ENCODE measurements at places on chromosomes 4 and X.

GRCh38 chr4:149183638-149184037, 632.0 kb downstream of the IQCM start:
- DNase-seq = no peak

GRCh38 chr4:61493470-61493869, 293.3 kb downstream of the ADGRL3 start:
- DNase-seq = no peak

DNA sequence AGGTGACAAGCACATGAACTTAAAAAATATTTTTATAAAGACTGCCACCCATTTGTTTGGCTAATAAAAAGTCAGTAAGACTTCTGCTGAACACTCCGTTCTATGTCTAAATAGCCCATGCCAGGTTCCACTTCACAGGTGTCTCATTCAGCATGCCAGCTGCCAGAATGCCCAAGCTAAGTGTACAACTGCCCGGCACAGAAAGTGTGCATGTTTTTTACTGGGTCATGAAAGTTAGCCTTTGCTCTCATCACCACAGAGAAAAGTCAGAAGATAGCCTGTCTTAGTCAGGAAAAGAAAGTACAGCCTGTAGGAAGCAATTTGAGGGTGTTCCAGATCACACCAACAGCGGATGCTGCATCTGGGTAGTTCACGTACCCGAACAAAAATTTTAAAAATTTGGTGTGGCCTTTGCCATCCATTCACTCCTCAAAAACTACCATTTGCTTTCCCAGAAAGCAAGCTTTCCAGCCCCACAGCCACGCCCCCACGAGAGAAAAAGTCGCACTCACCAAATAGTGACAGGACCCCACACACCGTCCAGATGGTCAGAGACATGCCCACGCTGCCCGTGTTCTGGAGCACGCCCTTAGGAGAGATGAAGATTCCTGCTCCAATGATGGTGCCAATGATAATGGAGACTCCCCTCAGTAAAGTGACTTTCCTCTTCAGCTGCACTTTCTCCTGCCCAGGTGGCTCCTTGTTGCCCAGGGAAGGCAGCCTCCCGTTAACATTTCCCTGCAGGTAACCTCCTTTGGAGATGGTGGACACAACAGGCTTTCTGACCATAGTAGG, 671 bp downstream of the SLC7A11 start:
- no peak for DNase-seq

- DNase-seq = no peak
Observed at GRCh38 chr4:138871555-138871875, 144.1 kb upstream of the NOCT start.

- DNase-seq = no peak
Observed at GRCh38 chr4:17112292-17112659, 213.8 kb upstream of the LDB2 start.

DNA sequence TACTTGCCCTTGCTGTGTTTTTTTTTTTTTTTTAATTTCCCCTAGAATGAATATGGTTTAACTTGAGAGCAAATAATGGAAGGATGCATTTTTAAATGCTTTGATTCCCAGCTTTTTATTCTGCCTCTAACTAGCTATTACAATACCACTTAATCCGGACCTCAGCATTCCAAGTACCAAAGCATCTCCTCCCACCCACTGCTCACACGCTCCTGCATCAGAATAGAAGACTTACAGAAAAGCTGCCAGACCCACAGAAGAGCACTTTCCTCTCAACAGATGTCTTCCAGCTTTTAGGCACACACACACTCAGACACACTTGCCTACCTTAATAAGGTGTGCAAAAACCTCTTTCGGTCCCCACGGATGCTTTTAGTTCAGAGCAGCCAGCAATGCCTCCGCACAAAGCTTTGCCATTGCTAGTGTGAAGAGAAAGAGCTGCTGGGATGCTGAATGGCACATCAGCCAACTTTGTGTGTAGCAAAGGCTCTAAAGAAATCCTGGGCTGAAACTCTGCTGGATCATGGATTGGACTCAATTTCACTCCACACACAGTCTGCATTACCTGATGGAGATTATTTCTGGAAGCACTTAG, 1056.2 kb downstream of the DMD start:
- DNase-seq = no peak

DNA sequence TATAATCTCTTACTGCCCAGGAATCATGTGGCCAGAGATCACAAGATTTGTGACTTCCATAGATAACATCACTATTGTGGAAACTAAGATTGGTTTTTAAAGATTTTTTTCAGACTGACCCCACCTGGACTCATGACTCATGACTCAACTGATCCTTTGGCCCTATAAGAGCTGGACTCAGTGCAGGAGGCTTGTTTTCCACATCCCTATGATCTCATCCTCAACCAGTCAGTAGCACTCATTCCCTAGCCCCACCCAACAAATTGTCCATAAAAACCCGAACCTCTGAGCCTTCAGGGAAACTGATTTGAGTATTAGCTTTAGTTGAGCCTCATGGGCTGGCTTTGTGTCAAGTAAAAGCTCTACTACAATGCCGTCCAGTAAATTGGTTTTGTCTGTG, 7.9 kb upstream of the NOCT start:
- no peak for DNase-seq

GRCh38 chr4:86096373-86096772, 263.5 kb downstream of the MAPK10 start:
- DNase-seq = no peak

DNA sequence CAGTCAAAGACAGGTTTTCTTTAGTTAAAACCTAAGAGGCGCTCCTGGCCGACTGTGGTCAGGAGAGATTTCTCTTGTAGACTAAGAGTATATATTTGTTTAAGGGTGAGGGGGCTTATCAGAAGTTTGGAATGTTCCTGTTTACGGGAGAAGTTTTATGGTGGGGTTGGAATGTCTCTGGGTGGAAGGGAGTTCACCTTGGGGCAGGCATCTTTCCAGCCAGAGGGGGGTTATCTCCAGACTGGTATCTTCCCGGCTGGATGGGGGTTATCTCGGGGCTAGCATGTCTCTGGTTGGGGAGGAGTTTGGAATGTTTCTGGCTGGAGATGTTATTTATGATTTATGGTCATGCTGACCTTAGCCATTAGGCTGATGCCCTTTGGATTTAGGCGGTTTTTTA, 116.0 kb downstream of the COX7B2 start:
- no peak for DNase-seq

DNA sequence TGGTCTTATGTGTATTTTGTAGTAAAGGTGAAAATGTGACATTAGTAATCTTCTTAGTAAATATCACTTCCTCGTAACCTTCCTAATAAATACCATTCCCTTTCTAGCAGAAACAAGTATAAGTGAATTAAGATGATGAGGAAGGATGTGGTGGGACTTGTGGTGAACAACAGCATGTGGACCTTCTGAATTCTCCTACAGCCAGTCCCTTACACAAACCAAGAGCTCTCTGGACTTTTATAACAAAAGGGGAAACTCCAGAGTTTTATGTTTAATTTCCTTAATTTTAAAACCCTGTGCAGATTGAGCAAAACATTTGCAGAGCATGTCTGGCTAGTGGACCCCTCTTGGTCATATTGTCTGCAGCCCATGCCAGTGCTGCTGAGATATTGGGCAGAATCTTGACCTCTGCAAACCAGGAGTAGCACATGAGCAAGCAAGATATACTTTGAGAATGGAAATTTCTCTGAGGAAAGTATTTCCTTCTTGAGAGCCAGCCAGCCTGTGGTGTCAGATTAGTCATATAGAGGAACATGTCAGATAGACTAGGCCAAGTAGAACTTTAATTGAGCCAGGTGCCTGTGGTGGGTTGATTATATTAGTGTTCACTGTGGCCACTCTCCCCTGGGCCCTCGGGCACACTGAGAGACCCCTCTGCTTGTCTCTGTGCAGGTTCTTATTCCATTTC, 328.2 kb downstream of the DKK2 start:
- no peak for DNase-seq

DNA sequence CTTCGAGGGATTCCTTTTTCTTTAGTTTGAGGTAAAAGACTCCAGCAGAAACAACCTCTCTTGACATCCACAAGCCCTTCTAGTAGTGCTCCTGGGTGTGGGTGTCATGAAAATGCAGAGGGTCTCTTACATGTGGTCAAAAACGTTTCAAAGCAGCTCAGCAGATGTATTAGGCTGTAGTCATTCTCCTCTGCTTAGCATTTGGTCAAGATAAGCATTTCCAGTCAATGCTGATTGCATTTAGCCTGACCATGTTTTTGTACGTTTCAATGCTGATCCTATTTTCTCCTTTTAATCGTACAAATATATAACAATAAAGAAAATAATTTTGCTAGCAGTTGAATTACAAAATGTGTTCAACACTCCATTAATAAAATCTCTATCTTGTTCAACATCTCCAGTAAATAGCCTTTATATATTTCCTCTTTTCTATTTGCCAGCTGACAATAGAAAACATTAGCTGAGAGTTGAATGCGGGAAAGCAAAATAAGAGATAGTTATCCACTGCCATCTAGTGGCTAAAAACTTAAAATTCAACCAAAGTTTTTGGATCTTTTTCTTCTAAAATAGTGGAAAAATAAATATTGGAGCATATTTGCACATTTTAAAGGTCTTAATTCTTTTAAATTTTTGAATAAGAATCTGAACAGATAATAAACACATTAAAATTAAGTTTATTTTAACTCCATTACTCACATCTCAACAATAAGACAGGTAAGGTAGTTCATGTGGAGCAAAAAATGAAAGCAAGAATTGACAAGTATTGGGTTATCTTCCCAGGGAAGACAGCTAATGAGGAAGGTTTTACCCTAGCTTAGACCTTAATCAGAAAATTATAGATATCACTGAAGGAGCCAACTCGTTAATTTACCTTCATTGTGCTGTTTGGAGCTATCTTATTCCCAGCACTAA, 15.2 kb upstream of the PACRGL start:
- DNase-seq = no peak

DNA sequence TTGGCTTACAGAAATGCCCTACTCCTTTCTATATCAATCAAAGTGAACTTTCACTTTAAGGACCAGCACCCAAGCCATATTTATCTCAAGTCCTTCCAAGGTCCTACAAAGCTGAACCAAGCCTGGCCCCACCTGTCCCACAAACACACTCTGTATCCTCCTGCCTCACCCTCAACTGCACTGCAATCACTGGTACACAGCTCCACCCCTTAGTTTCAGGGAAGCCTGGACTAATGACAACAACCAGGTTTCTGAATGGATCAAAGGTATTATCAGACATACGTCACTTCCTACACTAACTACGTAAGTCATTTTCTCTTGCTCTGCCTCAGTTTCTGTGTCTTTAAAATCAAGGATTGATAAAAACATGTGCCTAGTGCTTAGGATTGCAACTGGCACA, 205.6 kb upstream of the HS3ST1 start:
- DNase-seq = no peak

- DNase-seq = no peak
Observed at GRCh38 chrX:84182516-84182915, 5.5 kb downstream of the RPS6KA6 start.

DNA sequence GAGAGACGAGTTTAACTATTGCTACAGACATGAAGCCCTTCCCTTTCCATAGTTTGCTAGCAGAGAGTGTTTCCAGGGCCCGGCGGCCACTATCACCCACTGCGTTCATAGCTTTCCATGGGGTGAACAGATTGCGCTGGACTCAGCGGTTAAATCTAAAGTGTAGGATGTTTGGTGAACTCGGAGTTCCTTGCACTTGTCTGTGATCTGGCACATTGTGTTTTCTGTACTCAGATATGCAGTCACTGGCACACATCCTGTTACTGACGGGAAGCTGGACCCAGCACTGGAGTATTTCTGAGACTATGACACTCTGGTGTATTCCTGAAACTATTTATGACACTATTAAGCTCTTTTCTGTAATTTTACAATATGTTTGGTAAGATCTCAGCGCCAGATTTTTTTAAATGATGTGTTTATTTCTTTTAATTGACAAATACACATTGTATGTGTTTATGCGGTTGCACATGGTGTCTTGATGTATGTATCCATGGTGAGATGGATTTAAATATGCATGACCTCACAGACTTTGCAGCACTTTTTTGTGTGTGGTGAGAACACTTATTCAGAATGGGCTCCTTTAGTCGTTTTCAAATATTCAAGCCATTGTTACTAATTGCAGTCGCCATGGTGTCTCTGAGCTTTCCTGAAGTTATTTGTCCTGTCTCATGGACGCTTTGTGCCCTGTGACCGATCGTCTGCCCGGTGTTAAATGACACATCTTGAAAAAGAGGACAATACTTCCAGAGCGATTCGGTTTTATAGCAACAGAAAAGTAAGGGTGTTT, 14.1 kb downstream of the CD99 start:
- DNase-seq = no peak

GRCh38 chrX:139850968-139851367, 81.9 kb downstream of the ATP11C start:
- no peak for DNase-seq

DNA sequence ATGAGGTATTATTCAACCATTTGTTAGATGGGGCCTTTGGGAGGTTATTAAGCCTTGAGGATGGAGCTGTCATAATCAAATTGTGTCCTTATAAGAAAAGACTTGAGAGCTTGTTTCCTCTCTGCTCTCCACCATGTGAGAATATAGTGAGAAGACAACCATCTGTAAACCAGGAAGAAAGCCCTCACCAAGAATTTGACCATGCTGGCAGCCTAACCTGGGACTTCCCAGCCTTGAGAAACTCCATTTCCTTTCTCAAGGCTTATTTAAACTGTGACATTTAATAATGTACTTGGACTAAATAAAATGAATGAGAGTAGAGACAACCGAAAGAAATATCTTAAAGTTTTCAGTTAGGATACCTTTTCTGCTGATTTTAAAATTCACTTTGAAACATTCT, 83.7 kb upstream of the GC start:
- no peak for DNase-seq

DNA sequence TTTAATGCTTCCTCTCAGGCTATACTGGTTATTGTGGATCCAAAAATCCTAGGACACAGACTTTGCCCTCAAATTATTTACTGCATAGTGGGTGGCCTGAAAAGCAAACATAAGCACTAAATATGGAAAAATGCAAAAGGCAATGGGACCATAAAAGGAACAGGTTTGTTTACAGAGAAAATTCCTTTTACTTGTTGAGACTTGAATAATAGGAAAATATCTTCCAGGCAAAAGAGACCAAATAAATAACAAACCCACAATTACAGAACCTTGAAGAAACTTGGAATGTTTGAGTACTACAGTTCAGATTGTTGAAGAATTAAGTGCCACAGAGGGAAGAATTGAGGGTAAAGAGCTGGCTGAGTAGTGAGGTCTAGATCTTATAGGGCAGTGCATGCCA, 711.0 kb downstream of the C4orf33 start:
- no peak for DNase-seq

DNA sequence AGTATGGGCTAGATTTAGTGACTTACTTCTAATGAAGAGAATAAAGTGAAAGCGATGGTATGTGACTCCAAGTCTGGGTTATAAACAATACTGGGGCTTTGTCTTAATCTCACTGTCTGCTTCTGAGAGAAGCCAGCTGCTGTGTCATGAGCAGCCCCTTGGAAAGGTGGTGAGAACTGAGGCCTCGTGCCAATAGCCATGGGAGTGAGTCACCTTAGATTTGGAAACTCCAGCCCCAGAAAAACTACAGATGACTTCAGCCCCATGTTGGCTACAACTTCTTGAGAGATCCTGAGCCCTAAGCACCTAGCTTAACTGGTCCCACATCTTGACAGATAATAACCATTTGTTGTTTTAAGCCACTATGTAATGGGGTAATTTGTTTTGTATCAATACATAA, 77.6 kb downstream of the CWH43 start:
- no peak for DNase-seq

Measured in stimulated activated CD4-positive, alpha-beta T cell treated with anti-CD3 and anti-CD28 coated beads, Interleukin-15, amount 100 ng/mL, for 1 hour (primary cell).